ENCODE measurements at places on chromosomes 2 and 18. TPM values are rescaled to one million over a fixed set of nuclear protein-coding genes. Genes with fewer than 3 reads are reported as not detected.

DNA sequence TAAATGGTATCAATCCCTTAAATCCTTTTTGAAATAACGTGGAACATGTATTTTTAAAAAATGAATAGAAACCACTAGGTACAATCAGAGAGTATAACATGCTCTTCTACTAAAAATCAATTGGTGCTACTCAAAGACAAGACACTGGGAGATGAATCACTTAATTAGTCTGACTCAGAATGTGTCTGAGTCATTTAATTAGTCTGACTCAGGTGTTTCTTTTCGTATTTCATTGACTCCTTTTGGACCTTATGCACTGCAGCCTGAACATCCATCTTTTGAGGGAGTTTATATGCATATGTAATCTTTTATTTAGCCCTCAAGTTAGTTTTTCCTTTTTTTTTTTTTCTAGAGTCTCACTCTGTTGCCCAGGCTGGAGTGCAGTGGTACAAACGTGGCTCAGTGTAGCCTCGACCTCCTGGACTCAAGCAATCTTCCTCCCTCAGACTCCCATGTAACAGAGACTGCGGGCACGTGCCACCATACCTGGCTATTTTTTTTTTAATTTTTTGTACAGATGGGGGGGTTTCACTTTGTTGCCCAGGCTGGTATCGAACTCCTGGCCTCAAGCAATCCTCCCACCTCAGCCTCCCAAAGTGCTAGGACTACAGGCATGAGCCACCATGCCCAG is 26.5 kb downstream of the PPP4R3B start:
- H3K36me3 ChIP-seq, result no peaks in the 10 kb centered on the region
- no peaks in the 10 kb centered on the region for H3K27me3 ChIP-seq
- H3K27ac ChIP-seq, result no peak overlapping the region
- H3K4me1 ChIP-seq, result peaks cover 5% of the 10 kb centered on the region

DNA sequence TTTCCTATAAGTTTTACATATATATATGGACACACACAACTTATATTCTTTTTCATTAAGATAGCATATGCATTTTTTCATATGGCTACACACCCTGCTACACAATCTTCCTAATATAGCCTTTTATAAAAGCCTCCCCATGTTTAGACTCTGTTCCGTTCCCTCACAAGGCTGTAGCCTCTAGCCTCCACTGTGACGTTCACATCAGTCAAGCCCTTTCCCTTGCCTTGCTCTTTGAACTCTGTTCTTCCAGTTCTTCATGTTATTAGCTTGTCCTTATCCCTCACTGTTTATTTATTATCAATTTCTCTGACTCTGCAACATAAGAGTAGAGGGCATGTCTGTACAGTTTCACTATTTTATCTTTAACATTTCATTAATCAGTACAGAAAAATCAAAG is 38.9 kb downstream of the HADHB start:
- DNase-seq, result no peak
- no peaks in the 10 kb centered on the region for H3K27me3 ChIP-seq
- no peak overlapping the region for H3K4me3 ChIP-seq
- peaks cover 20% of the 10 kb centered on the region for H3K36me3 ChIP-seq

DNA sequence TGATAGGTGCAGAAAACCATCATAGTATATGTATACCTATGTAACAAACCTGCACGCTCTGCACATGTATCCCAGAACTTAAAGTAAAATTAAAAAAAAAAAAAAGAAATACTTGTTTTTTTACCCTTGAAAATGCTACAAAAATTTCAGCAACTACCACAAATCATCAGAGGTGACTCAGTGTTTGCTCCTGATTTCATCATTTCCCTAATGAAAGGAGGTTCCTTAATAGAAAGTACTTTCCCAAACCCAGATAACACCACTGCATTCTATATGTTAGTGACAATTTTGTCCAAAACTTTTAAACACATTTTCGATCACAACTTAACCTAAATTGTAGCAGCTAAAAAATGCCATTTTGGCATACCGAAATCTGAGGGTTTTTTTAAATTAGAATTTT is 163.3 kb downstream of the SLC39A10 start:
- no peaks in the 10 kb centered on the region for H3K4me1 ChIP-seq
- no peak overlapping the region for H3K27ac ChIP-seq
- no peaks in the 10 kb centered on the region for H3K36me3 ChIP-seq
- no peak overlapping the region for H3K4me3 ChIP-seq
- no peaks in the 10 kb centered on the region for H3K27me3 ChIP-seq

DNA sequence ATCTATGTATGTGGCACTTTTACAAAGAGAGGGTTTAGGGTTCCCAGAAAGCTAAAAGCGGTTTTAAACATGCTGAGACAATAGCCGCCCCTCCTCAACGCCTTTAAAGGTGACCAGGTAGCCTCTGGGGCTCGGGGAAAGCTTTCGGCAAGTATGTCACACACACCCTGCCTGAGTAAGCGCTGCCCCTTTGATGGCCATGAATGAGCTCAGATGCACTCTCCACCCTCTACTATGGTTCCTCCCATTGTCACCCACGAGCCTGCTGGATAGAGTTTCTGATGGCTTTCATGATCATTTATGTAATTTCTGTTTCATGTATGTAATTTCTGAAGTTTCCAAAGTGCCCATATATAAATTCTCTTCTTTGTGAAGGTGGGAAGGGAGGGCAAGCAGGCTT is 44.1 kb upstream of the GRHL1 start:
- no peak for DNase-seq
- H3K4me3 ChIP-seq, result no peak overlapping the region
- no peaks in the 10 kb centered on the region for H3K27me3 ChIP-seq
- no peak overlapping the region for H3K27ac ChIP-seq
- peaks cover 8% of the 10 kb centered on the region for H3K36me3 ChIP-seq

DNA sequence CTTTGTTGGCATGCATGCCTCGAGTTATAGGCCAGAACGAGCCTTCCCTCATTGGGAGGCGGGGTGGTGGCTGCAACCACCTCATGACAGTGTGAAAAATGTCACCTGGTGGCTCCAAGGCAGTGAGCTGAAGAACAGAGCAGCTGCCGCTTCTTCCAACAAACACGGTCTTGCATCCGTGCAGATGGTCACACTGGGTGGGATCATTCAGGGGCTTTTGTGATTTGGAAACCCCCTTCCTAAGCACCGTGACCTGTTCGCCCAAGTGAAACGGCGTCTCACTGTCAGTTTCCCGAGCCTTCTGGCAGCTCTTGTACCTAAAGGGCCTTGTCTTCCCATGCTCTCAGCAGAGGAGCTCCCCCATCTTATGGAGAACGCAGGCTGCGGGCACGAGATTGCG is 159.7 kb downstream of the NAPG start:
- peaks cover 14% of the 10 kb centered on the region for H3K27me3 ChIP-seq
- no peak for DNase-seq
- H3K36me3 ChIP-seq, result no peaks in the 10 kb centered on the region
- H3K27ac ChIP-seq, result no peak overlapping the region
- H3K4me3 ChIP-seq, result no peak overlapping the region

DNA sequence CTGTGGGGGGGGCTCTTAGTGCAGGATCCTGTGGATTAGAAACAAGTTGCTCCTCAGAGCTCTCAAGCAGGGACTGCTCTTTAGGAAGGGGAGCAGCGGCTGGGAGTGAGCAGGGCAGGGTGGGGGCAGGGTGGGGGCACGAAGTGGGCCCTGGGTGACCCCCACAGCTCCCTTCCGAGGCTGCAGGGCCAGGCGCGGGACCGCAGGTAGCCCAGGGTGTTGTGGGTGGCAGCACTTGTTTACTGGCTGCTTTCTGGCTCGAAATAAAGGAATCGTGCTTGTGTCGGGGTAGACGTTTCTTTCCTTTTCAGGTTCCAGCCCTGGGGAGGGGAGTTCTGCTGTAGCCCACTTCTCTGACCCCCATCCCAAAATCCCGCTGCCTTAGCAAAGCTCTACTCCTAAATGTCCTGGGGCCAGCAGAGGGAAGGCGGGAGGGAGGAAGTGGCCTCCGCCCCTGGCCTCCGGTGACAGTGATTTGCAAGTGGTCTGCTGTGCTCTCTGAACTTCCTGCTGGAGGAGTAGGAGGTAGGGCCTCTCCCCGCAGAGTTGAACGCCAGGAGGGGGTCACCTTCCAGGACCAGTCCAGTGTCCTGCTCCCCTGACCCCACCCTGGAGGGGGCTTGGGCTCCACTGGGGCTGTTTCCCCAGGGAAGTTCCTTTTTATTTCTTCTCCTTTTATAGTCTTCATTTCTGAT is 8.3 kb downstream of the NEU4 start:
- peaks cover 2% of the 10 kb centered on the region for H3K27me3 ChIP-seq
- peaks cover 10% of the 10 kb centered on the region for H3K4me1 ChIP-seq
- peak overlapping the region; percentile 91 for H3K27ac ChIP-seq
- DNase-seq, result no peak

GRCh38 chr18:59909289-59910036 is 9.7 kb downstream of the PMAIP1 start:
- no peak overlapping the region for H3K27ac ChIP-seq
- H3K27me3 ChIP-seq, result no peaks in the 10 kb centered on the region
- no peaks in the 10 kb centered on the region for H3K36me3 ChIP-seq
- no peak overlapping the region for H3K4me3 ChIP-seq
- H3K4me1 ChIP-seq, result peaks cover 49% of the 10 kb centered on the region

DNA sequence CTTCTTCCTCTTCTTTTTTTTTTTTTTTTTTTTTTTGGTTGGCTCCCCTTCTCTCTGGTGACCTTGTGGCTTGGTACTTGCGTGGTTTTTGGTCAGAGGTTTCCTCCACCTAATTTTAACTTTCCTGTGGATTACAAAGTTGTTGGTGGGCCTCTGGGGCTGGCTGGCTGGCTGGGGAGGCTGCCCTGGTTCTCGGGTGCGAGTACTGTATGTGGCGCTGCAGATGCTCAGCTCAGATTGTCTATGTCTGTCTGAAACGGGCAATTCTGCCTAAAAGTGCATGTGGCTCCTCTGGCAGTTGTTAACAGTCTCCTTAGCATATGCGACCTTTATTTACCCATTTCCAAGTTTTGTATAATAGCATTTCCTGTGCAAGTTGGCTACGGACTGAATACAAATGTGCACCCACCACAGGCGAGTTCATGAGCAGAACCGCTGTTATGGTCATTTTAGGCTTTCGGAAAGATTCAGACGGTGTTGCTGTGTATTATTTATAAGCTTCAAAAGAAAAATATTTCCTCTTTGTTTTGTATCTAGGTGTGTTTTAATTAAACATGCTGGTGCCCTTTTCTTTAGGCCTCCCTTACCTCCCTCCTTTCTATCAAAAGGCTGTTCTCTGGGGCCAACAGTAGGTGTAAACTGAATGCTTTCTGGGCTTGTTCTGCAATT is 4.4 kb downstream of the TBR1 start:
- no peaks in the 10 kb centered on the region for H3K36me3 ChIP-seq
- peak overlapping the region; percentile 68 for H3K4me3 ChIP-seq
- H3K27ac ChIP-seq, result peak overlapping the region; percentile 9

DNA sequence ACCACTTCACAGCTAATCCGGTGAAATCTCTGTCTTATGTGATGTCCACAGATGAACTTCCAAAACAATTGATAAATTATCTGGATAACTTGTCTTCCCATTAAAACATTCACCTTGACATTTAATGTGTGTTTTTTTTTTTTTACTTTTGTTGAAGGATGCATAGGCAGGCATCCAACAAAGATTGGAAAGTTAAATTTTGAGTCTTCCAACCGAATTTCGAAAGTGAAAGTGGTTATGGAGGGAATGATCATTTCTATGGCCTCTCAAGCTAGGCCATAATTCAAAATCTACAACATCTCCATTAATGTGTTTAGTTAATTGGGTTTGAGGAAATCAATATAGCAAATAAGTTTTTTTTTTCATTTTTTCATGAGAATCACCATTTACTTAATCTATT is 1495.5 kb upstream of the ACVR2A start:
- no peaks in the 10 kb centered on the region for H3K36me3 ChIP-seq
- no peak overlapping the region for H3K4me3 ChIP-seq
- DNase-seq, result no peak

DNA sequence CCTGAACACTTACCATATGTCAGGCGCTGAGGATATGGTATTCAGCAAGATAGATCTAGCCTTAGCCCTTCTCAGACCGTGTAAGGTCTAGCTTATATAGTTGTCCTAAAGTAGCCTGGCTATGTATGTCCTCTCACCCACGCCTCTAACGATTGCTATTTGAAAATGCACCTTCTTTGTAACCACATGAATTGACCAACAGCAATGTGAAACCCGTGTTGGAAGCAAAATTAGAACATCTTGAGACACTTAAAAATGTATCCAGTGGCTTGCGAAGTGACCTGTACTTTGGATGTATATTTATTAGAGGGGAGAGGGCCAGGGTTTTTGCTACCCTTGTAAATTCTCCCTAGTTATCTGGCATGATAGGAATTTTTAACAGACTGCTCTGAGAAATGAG is 860.0 kb upstream of the ZEB2 start:
- no peaks in the 10 kb centered on the region for H3K4me1 ChIP-seq
- H3K27ac ChIP-seq, result no peak overlapping the region
- no peaks in the 10 kb centered on the region for H3K36me3 ChIP-seq
- no peaks in the 10 kb centered on the region for H3K27me3 ChIP-seq

- H3K4me3 ChIP-seq, result no peak overlapping the region
- peaks cover 4% of the 10 kb centered on the region for H3K4me1 ChIP-seq
- H3K27ac ChIP-seq, result no peak overlapping the region
- no peak for DNase-seq
- peaks cover 16% of the 10 kb centered on the region for H3K36me3 ChIP-seq
These were observed 135.6 kb upstream of the CCDC195 start for GRCh38 chr2:224851811-224852210.

GRCh38 chr2:207635468-207636200 is 10.4 kb upstream of the METTL21A start:
- no peaks in the 10 kb centered on the region for H3K27me3 ChIP-seq
- peak overlapping the region; percentile 82 for H3K27ac ChIP-seq
- H3K4me3 ChIP-seq, result no peak overlapping the region
- no peak for DNase-seq
- no peaks in the 10 kb centered on the region for H3K36me3 ChIP-seq

GRCh38 chr2:205627085-205627484 is 55.2 kb upstream of the NRP2 start:
- no peak overlapping the region for H3K27ac ChIP-seq
- H3K4me3 ChIP-seq, result no peak overlapping the region
- H3K4me1 ChIP-seq, result no peaks in the 10 kb centered on the region
- no peaks in the 10 kb centered on the region for H3K36me3 ChIP-seq
- no peaks in the 10 kb centered on the region for H3K27me3 ChIP-seq
- DNase-seq, result no peak

GRCh38 chr2:74238879-74239278 is 40.5 kb downstream of the MTHFD2 start:
- peaks cover 7% of the 10 kb centered on the region for H3K36me3 ChIP-seq
- H3K4me3 ChIP-seq, result no peak overlapping the region
- H3K27me3 ChIP-seq, result no peaks in the 10 kb centered on the region
- no peaks in the 10 kb centered on the region for H3K4me1 ChIP-seq

- no peaks in the 10 kb centered on the region for H3K4me1 ChIP-seq
- H3K27me3 ChIP-seq, result no peaks in the 10 kb centered on the region
- H3K27ac ChIP-seq, result no peak overlapping the region
- no peaks in the 10 kb centered on the region for H3K36me3 ChIP-seq
- no peak overlapping the region for H3K4me3 ChIP-seq
- no peak for DNase-seq
These were observed 67.1 kb downstream of the CCDC102B start for GRCh38 chr18:68865021-68865420.

- H3K36me3 ChIP-seq, result no peaks in the 10 kb centered on the region
- no peaks in the 10 kb centered on the region for H3K4me1 ChIP-seq
- H3K27ac ChIP-seq, result no peak overlapping the region
- H3K4me3 ChIP-seq, result no peak overlapping the region
These were observed 180.0 kb upstream of the ARL4C start for GRCh38 chr2:234676783-234677450.

Gene EML6
- polyA plus RNA-seq, result not detected

Gene KCNF1
- not detected for polyA plus RNA-seq

Gene ST6GAL2
- not detected for polyA plus RNA-seq

Gene GALNT3
- polyA plus RNA-seq, result 5.1 TPM

Gene PARD3B
- polyA plus RNA-seq, result not detected

Gene CD207
- not detected for polyA plus RNA-seq

Gene NAT8
- polyA plus RNA-seq, result not detected

Gene DNAH7
- polyA plus RNA-seq, result 0.53 TPM

Gene KCNJ13
- polyA plus RNA-seq, result not detected

Gene CNTNAP5
- polyA plus RNA-seq, result not detected

Gene NOSTRIN
- not detected for polyA plus RNA-seq
